ENCODE measurements at places on chromosomes 1 and 21.

DNA sequence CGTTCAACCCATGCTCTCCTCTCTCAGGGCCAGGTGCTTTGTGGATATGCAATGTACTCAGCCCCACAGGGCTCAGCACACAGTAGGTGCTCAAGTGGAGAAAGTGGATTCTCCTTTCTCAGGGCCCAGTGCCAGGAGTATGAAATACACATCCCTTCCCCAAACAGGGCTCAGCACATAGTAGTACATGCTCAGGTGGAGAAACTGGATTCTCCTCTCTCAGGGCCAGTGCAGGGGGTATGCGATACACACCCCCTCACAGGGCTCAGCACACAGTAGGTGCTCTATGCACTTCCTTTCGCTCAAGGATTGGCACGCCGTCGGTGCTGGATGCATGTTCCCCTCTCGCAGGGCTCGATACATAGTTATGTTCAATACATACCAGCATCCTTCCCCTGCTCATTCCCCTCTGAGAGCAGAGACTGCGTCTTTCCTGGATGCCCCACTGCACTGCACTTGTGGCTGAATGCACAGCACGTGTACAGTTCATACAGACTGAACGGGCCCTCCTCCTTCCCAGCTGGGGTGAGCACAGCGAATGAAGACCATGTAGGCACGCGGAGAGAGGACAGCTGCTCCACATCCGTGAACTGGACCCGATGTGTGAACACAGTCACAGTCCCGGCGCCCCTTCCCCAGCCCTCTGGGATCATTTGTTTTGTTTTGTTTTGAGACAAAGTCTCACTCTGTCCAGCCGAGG, 16.6 kb upstream of the DISP3 start:
- no peak for DNase-seq

- DNase-seq = no peak
Observed at GRCh38 chr1:63877816-63878215, 104.0 kb downstream of the ROR1 start.

GRCh38 chr1:78469576-78469975, 21.2 kb upstream of the PTGFR start:
- no peak for DNase-seq

GRCh38 chr1:118429856-118430255, 244.8 kb upstream of the SPAG17 start:
- no peak for DNase-seq

GRCh38 chr1:18569811-18570545, 60.7 kb upstream of the PAX7 start:
- DNase-seq = no peak

- DNase-seq = no peak
Observed at GRCh38 chr1:214117780-214118179, 130.0 kb downstream of the PROX1 start.

GRCh38 chr1:89531480-89532139, 7.0 kb downstream of the LRRC8B start:
- DNase-seq = no peak

DNA sequence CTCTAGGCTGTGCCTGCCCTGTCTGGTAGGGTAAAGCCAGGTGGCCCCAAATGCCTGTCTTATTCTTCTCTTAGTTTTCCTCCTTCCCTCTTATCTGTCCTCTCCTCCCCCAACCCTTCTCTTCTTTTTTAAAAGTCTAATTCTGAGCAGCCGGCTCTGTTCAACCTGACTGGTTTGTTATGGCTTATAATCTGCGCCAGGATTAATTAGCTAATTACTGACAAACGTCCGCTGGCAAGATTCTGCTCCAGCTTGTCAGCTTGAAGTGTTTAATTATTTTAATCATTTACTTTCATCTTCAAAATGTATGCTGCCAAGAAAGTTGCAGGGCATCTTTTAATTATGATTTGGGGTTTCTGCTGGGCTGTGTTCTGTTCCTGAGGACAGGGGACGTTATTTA, 27.2 kb upstream of the PSMB2 start:
- no peak for DNase-seq

DNA sequence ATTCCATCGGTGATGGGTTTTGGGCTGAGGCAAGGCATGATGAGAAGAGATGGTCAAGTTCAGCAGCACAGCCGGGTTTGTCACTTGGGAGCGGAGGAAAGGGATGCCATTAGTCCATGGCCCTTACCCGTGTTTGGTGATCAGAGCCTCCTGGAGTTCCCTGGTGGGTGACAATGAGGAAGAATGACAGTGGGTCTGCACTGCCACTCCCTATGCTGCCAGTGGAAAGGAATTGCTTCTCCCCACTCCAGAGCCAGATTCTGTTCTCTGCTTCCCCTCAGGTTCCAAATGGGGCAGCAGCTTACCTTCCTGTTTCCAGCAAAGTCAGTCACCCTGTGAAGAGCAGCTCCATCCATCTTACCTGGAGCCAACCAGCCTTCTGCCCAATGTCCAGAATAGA, 393.1 kb downstream of the PTPRU start:
- DNase-seq = no peak

DNA sequence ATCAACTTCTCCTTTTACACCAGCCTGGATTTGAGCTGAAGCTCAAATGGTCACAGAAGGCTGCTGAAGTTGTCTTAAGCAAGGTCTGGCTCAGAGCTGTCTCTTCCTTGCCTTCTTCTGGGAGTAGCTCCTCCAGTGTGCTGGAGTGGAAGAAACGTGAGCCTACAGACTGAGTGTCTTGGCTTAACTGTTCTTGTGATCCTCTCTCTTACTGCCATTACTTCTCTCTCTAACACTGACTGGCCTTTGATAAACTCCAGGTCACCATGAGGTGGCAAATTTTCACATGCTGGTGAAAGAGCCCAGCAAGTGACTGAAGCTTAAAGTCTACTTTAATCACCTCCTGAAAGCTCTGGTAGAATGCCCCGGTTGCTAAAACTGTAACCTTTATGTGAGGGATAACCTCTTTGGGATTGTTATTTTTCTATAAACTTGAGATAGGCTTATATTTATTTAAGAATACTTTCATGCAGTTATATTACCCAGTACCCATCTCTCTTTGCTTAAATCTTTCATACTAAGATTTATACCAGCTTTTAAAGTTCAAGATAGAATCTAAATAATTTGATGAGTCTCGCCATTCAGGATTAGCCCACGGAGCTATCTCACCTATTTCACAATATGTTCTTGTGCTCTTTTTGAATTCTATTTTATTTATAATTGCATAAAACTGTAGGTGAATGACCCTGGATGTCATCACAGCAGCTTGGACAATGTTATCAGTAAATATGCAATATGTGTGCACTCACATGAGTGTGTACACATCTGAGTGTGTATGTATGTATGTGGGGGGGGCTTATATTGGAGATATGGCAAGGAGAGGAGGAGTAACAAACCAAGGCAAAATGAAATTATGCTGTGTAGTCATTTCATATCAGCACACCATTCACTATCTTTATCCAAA, 924.0 kb downstream of the LTN1 start:
- no peak for DNase-seq

DNA sequence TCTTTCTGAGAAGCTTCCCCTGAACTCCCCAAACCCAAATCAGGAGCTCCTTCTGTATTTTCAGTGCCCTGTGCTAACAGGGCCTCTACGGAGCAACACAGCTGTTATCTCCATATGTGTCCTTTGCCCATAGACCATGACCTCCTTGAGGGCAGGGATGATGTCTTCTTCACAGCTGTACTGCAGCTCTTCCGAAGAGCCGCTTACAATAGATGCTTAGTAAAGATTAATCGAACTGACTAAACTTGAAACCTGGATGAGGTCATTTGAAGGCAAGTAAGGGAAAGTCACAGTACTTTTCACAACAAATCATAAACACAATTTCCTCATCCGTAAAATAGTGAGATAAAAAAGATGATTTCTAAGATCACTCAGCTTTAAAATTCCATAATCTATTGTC, 4.4 kb upstream of the KCNN3 start:
- DNase-seq = no peak

- no peak for DNase-seq
Observed at GRCh38 chr1:114319418-114319817, 165.7 kb upstream of the SYT6 start.

DNA sequence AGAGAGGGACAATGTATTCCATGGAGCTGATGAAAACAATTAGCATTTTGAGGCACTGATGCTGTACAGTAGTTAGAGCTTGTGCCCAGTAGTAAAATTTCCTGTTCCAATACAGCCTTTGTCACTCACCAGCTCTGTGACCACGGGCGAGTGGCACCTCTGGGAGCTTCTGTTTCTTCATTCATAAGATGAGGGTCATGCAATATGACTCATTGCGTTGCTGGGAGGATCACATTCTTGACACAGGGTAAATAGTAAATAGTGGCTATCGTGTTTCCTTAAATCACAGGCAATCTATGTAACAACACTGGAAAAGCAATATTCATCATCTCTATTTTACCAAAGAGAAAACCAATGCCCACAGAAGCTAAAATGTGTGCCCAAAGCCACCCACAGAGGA, 4.5 kb upstream of the LRRC52 start:
- DNase-seq = no peak

DNA sequence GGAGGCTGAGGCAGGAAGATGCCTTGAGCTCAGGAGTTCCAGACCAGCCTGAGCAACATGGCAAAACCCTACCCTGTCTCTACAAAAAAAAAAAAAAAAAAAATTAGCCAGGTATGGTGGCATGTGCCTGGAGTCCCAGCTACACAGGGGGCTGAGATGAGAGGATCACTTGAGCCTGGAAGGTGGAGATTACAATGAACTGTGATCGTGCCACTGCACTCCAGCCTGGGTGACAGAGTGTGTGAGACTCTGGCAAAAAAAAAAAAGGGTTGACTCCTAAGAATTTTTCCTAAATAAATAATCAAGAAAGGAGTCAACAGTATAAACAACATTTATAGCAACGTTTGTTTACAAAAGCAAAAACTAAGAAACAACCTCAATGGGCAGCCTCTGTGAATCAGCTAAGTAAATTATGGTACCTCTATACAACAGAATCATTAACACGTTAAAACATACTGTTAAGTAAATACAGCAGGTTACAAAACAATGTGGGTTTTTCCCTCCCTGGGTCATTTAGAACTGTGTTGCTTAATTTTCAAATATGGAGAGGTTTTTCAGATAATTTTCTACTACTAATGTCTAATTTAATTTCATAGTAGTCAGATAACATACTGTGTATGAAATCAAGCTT, 56.8 kb downstream of the SLC30A10 start:
- DNase-seq = no peak

DNA sequence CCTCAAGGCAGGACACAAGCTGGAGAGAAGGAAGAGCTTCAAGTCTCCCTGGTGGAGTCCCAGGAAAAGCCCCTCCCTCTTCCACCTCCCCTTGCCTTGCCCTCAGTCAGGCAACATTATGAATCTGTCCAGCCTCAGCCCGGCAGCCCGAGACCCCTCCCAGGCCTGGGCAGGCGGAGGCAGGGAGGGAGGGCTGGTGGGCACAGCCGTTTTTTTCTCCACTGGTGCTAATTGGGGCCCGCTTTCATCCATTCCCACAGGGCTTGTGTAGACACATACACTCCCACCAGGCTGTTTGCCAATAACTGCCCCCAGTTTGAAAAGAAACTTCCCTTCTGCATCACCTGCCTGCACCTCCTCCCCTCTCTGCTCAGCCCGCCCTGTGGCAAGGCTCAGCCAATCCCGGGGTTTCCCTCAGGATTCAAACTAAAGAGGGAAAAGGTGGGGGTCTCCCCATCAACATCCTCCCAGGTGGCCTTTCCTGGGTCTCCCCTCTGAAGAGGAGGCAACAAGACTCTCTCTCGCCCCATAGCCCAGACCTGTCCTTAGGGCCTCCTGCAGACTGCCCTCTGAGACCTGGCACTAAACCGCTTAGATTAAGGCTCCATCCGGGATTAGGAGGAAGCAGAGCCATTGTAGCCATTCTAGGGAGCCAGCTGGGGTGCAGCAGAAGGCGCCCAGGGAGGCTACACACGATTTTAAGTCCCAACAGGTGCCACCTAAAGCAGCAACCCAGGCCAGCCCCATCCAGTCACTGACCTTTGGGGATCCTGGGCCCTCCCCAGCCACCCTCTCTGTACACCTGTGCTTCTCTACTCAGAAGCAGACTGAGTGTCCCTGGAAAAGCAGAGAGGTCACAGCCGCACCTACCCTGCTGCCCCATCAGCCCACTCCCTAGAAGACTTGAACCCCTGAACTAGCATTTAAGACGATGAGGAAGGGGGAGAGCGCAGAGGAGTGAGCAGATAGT, 3.5 kb downstream of the IGSF9 start:
- DNase-seq = no peak

Measured in HL-60 (cell line).